HFFc6 (cell line): ENCODE measurements at places on chromosomes 5 and 9.

DNA sequence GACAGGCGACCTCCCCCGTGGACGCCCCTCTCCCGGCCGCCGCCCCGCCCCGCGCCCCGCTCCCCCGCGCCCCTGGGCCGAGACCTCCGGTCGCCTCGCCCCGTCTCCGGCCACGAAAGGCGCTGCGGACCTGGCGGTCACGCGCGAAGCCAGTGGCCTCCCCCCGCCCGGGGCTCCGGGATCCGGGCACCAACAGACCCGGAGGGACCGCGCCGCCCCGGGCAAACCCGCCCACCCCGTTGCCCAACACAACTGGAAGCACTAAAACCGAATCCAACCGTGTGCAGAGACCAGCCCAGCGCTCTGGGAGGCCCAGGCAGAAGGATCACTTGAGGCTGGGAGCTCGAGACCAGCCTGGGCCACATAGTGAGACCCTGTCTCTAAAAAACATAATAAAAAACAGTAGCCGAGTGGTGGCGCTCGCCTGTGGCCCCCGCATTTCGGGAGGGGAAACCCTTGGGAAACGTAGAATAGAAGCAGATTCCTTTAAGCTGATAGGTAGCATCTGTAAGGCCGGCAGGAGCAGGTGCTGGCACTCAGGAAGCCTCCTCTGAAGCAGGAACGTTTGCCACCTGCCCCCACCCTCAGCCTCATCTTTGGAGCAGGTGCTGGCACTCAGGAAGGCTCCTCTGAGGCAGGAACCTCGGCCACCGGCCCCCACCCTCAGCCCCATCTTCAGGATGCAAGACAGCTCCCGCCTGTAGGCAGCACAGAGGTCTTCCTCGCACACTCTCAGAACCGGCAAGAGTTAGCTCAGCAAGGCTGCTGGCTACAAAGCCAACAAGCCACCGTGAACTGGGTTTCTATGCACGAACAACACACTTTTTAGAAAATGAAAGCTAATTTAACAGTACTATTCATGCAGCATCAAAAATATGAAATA lies 4.6 kb upstream of the SLC9A3 start:
- DNase-seq = no peak

- no peak for DNase-seq
Observed at GRCh38 chr5:138979684-138980280, 104.6 kb upstream of the LRRTM2 start.

DNA sequence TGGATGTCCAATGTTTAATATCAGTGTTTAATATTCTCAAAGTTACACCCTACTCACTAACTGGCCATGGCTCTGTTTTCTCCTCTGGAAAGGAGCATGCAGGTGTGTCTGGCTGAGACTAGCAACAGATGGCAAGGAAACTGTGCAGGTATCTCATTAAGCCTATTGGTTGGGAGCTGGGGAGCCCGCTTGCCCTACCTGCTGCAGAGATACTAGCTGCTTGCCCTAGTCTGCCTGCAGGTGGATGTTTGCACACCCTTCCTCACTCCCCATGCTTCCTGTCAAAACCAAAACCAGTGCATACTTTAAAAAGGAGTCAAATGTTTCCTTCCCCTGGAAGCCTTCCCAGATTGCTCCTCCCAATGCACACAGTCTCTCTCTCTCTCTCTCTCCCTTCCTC lies 228.3 kb upstream of the RASEF start:
- no peak for DNase-seq

DNA sequence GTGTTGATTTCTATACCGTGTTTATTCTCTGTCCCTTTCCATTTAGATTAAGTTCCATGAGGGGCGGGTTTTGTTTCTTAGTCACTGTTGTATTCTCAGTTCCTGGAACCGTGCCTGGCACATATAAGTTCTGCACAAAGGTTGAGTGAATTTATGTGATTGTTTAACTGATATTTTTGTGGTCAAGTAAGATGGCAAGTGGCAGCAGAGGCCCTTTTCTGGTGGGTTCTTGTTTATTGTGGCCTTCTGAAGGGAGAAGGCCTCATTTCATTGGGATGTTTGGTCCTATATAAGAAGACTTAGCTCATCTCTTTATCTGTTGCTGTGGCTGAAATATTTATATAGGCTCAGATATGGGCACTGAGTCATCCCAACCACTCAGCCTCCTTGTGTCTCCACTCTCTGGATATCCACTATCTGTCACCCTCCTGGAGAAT lies 262.5 kb downstream of the PSAT1 start:
- peak; percentile 72 for DNase-seq

DNA sequence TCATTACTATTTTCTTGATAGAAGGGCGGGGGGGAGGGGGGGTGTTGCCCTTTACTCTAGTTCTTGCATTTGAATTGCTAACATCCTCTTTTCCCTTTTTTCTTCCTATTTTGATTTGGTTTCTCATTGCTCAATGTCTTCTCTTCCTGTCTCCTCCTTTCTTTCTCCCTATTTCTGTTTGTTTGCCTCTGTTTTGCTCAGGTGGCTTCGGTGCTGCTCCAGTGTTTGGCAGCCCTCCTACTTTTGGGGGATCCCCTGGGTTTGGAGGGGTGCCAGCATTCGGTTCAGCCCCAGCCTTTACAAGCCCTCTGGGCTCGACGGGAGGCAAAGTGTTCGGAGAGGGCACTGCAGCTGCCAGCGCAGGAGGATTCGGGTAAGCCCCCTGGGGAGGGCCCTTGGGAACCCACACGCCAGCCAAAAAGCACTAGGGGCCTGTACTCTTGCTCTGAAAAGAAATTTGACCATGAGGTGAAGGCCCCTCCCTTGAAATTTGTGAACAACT lies 48.3 kb downstream of the FAM78A start:
- no peak for DNase-seq

GRCh38 chr9:15837079-15837679 lies 284.3 kb downstream of the CCDC171 start:
- DNase-seq = peak; percentile 57
